ENCODE measurements at places on chromosomes 3 and 15.
A peak's percentile ranks its signal among the peaks of the same experiment; 100 is the strongest.

DNA sequence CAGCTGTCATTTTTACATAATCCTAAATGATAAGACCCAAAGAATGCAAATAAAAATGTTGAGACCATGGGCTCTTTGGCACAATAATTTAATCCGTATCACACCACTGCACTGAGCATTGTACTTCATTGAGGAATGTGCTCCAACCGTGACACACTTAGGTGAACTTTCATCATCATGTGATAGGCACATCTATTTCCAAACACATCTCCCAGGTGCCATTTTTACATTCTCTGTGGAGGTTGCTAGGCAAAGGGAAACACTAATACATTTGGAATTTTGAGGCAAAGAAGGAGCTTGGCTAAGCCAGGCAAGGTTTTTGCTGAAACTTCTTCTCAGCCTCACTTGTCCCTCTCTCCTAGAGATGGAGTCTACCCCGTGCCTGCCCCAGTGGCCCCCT is 68.7 kb downstream of the LRTM1 start:
- DNase-seq = no peak

DNA sequence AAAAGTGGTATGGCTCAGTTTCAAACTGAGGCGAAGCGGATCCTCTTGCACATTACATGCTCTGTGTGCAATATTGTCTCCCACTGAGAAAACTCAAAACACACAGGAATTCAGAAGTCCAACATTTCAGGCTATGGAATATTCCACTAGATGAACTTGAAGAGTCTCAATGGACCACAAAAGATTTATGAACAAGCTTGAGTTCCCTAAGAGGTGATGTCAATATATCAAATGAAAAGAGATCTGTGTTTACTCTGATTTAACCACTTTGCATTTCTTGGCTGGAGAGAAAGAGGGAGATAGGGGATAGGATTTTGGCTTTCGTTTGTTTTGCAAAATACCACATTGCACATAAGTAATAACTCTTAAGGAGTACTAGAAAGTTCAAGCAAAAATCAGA is 20.3 kb downstream of the PDZRN3 start:
- DNase-seq = no peak

DNA sequence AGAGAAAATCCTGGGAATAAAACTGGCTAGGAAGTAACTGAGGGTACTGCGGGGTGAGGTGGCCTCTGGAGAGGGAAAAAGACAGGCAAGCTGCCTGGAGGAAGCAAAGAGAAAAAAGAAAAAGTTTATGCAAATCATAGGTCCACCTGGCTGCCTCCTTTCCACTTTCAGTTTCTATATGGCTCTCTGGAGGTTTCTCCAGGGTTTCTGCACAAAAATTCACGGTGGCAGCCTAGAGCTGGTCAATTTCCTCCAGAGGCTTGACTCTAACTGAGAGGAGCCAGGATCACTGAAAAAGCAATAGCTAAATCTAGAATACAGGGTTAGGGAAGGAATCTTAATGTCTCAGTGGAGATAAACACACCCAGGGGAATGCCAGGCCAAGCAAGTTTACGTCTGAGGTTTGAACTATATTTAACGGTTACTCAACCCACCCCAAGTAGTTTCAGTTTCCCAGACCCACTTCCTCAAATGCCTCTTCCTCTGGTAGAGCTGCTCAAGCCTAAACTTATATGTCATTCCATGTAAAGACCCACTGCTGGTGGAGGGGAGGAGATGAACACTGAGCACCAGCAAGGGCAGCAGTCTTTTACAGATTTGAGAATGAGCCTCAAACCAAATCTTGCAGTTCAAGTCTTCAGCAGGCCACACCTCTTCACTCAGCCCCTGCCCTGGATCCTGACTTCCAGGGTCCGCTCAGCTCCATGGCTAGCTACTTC is 5.7 kb downstream of the LYSMD2 start:
- no peak for DNase-seq

DNA sequence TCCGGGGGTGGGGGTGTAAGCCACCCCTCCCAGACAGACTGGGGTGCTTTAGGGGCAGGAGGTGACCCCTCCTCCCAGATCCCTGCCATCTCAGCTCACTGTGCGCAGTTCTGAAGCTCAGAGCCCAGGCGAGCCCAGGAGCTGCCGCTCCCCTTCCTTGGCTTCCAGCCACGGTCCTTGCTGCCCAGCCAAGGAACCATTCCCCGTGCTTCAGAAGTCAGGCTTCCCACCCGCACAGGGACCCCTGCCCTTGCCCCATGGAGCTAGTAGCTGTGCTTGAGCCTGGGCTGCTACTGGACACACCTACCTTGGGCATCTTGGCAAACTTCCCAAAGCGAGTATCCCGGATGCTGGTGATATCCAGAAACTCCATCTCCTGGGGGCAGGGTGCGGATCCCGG is 4.8 kb downstream of the PLCB2 start:
- no peak for DNase-seq

- DNase-seq = no peak
Observed at GRCh38 chr15:39451871-39452270, 129.0 kb upstream of the THBS1 start.

DNA sequence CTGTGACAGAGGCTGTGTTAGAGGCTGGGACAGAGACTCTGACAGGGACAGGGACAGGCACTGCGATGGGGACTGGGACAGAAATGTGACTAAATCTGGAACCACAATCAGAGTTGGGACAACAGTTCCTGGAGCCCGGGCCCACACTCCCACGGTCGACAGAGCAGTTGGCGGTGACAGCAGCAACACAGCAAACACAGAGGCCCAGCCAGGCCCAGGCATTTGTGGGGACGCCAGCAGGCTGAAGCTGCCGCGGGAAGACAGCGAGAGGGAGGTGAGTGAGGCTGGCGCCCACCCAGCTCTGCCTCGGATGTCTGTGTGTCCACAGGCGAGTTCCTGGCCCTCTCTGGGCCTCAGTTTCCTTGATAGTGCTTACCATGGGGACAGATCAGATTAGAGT is 9.3 kb upstream of the HCN4 start:
- no peak for DNase-seq

GRCh38 chr3:184317201-184317600 is 2.8 kb downstream of the EIF4G1 start:
- DNase-seq = no peak

DNA sequence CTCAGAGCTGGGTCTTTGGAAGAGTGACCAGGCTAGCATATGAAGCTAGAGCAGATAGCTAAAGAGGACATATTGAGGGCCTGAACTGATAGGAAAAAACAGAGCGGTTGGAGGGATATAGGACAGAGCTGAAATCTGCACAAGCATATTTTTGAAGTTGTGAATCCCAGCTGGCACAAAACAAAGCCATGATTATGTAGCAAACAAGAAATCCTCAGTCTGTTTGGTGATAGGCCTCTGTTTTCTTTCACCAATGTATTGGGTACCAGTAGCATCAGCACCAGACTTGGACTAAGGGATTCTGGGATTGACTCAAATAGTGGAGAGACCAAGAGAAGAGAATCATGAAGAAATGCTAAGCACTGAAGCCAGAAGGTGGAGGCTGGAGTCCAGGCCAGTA is 151.0 kb downstream of the FAM43A start:
- no peak for DNase-seq

- peak; percentile 38 for DNase-seq
Observed at GRCh38 chr15:40282147-40282868, 556 bp downstream of the ANKRD63 start.

GRCh38 chr15:76101655-76102054 is 41.9 kb downstream of the TMEM266 start:
- no peak for DNase-seq

DNA sequence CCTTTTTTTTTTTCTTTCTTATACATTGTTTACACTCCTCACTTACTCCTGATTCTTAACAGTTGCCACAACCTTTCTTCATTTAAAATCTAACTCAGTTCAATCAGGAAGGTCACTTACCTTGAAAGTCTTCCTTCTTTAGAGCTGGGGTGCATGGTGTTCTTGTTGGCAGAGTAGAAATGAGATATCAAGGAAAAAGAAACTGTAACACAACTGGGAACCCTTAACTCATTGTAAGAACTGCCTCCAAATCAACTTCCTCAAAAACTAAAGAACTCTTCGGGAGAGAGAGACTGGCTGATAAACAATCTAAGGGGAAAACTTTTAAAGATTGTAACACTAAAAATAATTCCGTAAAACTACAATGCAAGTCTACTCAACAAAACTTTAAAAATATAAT is 1.4 kb upstream of the APPL1 start:
- DNase-seq = no peak

- no peak for DNase-seq
Observed at GRCh38 chr15:81686021-81686420, 312.0 kb upstream of the TMC3 start.

- DNase-seq = no peak
Observed at GRCh38 chr3:113606539-113607218, 74.3 kb downstream of the SIDT1 start.

- DNase-seq = no peak
Observed at GRCh38 chr3:32709346-32709745, 24.4 kb downstream of the CNOT10 start.

DNA sequence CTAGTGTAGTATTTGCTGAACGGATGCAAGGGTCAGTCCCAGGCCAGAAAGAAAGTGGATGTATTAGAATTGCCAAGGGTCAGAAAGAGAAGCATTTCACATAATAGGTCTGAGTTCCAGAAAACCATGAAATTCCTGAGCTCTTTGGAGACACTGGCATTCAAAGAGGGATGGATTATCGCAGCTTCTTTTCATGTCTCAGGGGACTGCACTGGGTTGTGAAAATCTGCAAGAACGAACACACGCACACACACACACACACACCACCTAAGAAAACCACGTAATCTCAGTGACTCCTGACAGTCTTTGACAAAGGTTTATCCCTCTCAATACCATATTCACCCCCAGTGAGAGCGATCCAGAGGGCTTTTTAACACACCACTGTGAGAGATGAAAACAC is 57.9 kb downstream of the TIPARP start:
- DNase-seq = no peak

- DNase-seq = no peak
Observed at GRCh38 chr3:123110976-123111615, 44.3 kb downstream of the PDIA5 start.

DNA sequence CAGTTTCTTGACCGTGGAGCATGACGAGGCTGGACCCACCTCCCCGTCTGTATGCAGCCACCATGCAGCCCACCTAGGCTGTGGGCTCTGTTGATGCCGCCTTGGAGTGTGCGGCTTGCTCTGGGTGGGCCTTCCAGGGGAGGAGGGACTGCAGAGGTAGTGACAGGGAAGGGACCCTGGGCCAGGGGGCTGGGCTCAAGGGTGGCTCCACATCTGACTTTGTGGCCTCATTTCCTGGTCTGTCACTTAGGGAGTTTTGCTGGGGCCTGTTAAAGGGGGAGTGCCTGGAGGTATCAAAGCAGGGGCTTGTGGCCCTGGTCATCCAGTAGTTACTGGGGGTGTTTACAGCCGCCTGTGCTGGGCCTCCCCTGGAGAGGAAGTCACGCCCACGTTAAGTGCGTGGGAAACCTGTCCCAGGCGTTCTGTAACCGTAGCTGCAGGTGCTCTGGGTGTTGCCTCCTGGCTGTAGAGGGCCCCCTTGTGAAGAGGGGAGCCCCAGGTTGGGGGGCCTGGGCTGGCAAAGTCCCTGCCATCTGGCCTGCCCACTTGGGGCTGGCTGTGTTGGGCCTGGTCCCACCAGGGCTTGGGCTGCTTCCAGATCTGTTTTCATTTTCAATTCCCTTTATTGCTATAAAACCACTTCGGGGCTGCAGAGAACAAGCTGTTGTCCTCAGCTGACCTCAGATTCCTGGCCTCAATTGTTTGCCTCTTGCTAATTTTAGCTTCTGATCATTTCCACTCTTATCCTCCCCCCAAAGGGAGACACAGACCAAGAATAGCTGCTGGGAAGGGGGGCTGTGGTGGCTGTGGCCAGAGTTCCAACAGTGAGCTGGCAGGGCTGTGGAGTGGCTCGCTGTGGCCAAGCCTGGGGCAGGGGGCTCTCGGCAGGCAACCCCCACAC is 26.5 kb downstream of the KLF13 start:
- DNase-seq = no peak

DNA sequence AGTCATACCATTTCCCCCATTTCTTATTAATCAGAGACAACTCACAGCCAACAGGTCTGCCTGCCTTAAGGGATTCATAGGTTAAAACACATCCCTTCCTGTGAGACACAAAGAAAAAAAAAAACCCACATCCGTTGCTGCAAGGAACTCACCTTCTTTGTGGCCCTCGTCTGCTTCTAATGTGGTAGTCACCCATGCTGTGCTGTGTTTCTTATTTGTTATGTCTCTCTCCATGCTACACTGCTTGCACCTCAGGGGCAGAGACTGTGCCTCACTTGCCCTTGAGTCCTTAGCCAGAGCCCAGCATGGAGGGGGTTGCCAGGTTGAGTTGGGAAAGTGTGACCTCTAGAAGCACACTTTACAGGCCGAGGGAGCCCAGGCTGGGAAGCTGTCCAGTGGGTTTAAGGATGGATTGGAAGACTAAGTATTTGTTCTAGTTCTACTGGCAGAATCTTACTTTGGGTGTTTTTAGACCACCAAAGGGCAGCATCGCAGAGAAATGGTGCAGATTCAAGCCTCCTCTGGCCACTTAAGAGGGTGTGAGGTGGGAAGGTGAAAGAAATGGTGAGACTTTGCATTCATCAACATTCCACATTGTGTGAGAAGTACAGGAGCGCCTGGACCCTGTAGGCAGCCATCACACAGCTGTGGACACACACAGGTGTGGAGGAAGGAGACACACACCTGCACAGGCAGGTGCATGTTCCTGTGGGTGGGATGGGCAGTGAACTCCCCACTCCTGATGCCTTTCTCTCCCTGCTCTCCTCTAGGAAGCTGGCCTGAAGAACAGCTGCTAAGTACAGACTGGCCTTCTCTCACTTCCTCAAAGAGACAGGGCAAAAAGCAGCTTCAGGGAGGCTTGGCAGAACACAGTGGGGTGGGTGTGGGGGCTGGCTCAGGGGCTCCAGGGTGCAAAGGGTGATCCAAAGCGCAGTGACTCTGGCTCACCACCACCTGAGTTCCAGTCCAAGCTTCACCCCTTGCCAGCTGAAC is 48.8 kb downstream of the GLB1 start:
- DNase-seq = peak; percentile 35

DNA sequence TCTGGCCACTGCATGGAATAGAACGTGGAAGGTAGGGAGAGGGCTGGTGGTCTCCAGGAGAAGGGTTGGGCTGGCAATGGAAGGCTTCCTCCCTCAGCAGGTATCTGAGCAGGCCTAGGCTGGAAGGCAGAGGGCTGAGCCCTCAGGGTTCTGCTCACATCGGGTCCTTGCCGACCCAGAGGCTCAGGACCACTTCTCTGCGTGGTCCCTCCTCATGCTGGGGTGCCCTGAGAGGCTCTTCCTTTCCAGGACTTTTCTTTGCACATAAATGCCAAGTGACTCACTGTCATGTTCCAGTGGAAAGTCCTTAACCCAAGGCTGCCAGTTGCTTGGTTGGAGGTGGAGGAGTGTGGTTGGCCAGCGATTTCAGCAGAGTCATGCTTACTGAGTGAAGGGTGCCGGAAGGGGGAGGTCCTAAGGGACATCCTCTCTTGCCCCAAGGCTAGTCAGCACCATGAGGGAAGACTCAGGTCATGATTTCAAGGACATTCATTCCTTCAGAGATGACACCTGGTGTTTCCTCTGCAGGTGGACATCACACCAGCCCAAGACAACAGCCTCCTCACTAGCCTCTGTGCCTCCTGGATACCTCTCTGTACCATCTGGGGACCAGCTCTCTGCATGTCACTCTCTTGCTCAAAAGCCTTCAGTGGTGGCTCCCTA is 8.2 kb downstream of the SLC6A6 start:
- DNase-seq = no peak

GRCh38 chr15:75720787-75721479 is 8.3 kb upstream of the CSPG4 start:
- no peak for DNase-seq

GRCh38 chr3:27900316-27900715 is 178.2 kb upstream of the EOMES start:
- no peak for DNase-seq

Measured in activated T-helper 1 cell treated with Interleukin-2 at 50 U/mL for 16 hours (primary cell).